ENCODE measurements at places on chromosomes 5 and 9.

- DNase-seq: no peak
Observed at GRCh38 chr5:114830114-114830513, 339.6 kb downstream of the TRIM36 start.

DNA sequence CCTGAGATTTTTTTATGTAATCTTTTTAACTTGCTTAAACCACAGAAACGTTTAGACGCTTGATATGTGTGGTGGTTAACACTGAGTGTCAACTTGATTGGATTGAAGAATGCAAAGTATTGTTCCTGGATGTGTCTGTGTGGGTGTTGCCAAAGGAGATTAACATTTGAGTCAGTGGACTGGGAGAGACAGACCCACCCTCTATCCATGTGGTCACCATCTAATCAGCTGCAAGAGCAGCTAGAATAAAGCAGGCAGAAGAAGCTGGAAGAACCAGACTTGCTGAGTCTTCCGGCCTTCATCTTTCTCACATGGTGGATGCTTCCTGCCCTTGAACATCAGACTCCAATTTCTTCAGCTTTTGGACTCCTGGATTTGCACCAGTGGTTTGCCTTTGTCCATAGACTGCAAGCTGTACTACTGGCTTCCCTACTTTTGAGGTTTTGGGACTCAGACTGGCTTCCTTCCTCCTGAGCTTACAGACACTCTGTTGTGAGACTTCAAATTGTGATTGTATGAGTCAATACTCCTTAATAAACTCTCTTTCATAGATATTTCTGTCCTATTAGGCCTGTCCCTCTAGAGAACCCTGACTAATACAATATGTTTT, 816.0 kb upstream of the CDH9 start:
- no peak for DNase-seq

- peak; percentile 51 for DNase-seq
Observed at GRCh38 chr9:120985819-120986222, 59.2 kb upstream of the TRAF1 start.

GRCh38 chr9:20170122-20170521, 381.3 kb upstream of the SLC24A2 start:
- no peak for DNase-seq

DNA sequence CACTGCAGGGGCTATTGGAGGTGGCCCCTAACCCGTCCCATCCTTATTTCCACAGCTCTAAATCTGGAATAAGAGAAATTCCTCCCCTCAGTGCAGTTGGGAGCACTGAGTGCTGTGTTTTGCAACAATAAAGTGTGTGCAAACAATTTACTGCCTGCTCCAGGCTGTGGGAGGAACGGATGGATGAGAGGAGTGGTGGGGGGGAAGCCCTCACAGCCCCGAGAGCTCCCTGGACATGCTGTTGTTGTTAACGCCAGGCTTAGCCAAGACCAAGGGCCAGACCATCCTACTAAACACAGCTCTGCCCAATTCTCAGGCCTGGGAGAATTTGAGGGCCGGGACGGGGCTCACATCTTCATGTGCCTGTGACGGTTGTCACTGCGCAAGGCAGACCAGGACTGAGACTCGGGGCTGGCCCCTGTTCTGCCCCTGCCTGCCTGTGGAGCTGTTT, 200.2 kb downstream of the DAB2IP start:
- DNase-seq: no peak

DNA sequence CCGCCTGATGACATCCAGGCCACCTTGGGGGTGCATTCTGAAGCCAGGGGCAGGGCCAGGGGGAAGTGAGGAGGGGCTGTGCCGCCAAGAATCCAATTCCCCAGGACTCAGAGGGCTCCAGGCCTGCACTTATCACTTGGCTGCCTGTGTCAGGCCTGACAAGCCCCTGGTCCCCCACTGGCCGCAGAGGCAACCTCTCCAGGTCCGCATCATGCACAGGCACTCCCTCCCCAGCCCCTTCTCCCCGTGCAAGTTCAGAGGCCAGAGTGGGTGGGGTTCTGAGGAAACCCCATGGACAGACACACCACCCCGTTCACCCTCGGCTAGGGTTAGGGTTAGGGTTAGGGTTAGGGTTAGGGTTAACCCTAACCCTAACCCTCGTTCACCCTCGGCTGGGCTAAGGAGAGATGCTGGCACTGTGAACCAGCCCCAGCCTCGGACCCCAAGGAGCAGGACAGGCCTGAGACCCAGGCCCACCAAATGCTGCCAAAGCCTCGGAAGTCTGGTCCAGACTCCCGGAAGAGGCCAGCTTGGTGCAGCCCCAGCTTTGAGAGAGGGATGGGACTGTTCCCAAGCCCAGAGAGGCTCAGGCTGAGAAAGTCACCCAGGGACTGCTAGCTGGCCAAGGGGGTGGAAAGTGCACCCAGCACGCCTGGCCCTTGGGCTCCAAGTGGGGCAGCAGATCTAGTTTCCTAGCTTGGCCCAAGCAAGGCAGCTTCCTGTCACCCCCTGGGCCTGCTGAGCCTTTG, 4.9 kb downstream of the LCN2 start:
- no peak for DNase-seq

DNA sequence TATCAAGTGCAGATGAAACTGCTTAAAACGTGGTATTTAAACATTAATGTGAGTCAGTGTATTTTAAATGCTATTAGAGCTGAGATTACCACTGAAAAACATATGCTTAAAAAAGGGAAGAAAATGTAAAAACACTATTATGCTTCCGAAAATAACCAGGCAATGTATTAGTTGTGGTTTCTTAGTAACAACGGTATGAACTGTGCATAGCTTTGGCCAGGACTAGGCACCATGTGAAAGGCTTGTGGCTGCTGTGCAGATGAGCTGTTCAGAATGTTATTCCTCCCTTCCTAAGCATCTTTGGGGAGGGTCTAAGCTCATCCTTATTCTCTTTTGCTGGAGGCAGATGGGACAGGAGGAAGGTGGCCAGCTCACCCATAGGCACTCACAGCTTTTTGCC, 84.9 kb downstream of the NTRK2 start:
- DNase-seq: no peak

DNA sequence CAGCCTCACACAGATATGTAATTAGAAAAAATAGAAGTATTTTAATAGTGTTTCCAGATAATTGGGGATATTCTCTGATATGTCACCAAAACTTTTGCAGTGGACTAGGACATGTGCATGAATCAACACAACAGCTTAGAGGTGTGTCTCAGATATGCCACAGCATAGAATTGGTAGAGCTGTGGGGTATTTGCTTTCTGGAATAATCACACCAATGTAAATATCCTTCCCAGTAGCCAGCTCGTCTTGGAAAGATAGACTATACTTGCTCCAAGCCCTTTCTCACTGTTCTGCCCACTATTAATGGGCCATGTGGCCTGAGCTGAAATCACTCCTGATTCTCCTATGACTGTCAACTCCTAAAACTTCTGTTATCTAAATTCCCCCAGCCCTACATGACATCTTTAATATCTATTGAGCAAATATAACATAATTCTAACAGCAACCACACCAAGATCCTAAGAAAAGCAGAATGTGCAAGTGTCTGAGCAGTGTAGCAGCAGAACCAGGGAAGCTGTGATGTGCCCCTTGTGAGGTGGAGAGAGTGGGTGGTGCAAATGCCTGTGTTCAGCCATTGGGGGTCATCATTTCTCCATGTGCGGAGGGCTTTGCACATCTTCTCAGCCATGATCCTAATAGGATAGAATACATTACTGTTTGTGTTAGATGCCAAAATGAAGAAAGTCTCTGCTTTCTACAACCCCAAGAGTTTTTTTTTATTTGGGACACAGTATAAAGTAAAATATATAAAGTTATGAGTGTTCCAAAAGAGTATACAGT, 65.0 kb downstream of the MELK start:
- DNase-seq: no peak

DNA sequence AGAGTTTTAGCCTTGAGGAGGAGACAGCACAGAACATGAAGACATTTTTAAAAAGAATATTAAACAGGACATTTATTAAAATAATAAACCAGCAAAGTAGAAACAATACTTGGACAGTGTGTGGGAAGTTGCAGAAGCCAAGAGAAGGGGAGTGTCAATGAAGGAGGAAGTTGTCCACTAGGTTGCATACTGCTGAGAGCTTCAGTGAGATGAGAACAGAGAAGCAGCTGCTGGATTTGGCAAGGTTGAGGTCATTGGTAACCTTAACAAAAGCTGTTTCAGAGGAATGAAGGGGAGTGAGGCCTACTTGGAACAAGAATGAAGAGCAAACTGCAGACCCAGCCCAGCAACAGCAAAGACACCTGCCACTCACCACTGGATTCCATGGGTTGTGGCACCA, 11.4 kb downstream of the BHMT start:
- no peak for DNase-seq

GRCh38 chr9:37995348-37995737, 73.7 kb downstream of the SHB start:
- DNase-seq: no peak

DNA sequence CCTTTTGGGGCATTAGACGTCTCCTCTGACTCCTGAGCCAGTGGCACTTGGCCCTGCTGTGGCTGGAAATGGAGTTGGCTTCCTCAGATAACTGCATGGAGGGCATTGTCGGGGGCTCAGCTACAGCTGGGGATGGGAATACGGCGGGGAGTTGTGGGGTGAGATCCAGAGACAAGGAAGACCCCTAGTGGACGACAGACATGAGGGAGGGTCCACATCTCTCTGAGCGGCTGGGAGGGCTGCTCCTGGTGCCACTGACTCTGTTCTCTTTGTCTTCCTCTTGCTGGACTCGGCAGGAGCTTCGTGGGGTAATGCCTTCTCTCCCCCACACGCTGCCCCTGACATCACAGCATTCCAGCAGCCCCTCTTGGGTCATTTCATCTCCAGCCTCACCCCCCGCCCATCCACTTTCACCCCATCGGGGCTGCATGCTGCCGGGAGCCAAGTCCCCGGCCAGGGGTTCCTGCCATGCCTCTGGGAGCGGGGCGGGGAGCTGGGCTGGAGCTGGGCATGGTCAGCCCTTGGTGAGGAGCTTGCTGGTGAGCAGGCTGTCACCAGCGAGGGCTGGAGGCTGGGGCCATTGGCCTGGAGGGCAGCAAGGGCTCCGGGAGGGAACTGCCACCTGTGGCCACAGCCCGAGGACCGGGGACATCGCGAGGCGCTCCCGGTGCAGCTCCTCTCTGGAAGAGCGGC, 172.3 kb downstream of the CACNA1B start:
- DNase-seq: no peak

GRCh38 chr5:14258840-14259239, 115.7 kb downstream of the TRIO start:
- DNase-seq: peak; percentile 45

DNA sequence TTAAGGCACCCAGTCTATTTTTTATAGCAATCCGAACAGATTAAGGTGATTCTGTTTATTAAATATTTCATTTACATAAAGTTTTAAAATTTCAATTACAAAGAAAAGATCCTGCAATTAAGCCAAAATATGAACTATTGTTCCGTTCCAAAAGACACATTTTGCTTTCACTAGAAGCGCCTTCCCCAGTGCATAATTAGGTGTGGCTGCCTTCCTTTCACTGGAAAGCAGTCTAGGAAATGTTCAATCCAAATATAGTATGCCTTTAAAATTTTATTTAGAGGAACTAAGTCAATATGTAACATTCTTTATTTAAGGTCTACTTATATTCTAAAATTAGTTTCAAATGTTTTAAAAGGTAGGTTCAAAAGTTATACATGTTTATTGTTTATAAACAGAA, 7.6 kb downstream of the CTNNAL1 start:
- no peak for DNase-seq

DNA sequence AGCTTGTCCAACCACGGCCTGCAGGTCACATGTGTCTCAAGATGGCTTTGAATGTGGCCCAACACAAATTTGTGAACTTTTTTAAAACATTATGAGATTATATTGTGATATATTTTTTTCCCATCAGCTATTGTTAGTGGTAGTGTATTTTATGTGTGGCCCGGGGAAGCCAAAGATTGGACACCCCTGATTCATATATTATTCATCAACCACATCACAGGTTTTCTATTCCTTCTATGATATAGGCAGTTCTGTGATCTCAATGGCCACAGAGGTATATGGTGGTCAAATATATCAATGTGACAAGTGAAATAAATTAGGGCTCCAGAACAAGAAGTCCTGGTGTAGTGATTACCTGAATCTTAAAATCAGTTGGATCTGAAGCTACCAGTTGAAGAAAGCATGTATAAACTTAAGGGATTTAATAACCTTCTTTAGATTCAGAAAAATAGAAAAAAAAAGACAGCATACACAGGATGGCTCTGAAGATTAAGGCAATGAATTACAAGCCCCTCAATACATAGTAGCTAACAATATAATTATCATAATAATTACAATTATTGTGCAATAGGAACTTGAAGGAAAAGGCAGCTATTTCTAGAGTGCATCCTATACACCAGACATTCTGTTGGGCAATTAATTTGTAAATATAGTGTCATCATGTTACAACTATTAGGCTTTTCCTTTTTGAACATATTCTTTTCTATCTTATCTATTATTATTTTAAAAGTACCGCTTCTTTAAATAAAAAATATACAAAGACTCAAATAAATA, 530.4 kb upstream of the PTPRD start:
- DNase-seq: no peak

DNA sequence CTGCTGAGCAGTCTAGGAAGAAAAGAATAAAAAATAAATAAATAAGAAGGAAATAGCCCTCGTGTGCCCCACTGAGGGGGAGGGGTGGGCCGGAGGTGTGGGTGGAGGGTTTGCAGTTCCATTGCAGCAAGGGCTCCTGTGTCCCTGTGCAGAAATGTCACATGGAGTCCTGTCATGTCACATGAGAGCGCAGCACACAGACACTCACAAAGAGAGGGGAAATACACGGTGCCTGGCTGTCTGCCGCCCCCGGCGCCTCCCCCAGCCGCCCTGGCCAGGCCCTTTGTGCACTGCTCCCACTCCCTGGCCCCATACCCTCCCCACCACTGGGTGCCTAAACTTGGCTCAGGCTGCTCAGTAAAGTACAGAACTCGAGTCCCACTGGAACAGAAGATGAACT, 55.6 kb upstream of the SPTLC1 start:
- no peak for DNase-seq

GRCh38 chr9:72220589-72220988, 71.3 kb downstream of the GDA start:
- no peak for DNase-seq

- no peak for DNase-seq
Observed at GRCh38 chr5:115243412-115243811, 19.3 kb downstream of the PGGT1B start.

- no peak for DNase-seq
Observed at GRCh38 chr9:109179801-109180523, 12.9 kb upstream of the FRRS1L start.

- DNase-seq: no peak
Observed at GRCh38 chr5:80125962-80126480, 90.9 kb downstream of the THBS4 start.

DNA sequence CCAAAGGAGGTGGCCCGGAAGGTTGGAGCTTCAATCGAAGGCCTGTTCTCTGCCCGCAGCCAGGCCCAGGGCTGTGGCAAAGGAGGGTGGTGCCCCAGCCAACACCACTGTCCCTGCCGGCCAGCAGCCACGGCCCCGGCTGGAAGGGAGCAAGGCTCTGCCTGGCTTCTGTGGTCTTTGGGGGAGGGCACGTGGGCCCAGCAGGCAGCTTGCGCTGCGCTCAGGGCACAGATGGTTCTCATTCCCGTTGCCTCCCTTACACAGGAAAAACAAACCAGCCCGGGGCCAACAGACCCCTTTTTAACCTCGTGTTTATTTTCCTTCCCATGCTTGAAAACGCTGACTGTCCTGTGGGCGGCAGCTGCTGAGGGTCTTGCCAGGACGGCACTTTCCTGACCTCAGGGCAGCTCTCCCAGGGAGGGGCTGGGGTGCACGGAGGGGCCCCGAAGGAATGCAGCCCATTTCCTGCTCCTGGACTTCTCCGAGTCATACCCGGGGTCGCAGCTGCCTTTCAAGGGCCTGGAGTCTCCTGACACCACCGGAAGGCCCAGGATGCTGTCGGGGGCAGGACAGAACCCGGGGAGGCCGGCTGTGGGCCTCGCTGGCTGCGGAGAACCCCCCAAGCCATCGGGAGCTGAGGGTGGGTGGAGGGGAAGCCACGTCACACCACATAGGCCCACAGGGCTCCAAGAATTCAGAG, 1.1 kb upstream of the GPSM1 start:
- no peak for DNase-seq

All from renal pelvis (tissue), 12 donors.